Stimulated activated CD4-positive, alpha-beta T cell treated with anti-CD3 and anti-CD28 coated beads, Interleukin-15, amount 100 ng/mL, for 48 hours (primary cell): ENCODE measurements at places on chromosomes 5 and 9.

DNA sequence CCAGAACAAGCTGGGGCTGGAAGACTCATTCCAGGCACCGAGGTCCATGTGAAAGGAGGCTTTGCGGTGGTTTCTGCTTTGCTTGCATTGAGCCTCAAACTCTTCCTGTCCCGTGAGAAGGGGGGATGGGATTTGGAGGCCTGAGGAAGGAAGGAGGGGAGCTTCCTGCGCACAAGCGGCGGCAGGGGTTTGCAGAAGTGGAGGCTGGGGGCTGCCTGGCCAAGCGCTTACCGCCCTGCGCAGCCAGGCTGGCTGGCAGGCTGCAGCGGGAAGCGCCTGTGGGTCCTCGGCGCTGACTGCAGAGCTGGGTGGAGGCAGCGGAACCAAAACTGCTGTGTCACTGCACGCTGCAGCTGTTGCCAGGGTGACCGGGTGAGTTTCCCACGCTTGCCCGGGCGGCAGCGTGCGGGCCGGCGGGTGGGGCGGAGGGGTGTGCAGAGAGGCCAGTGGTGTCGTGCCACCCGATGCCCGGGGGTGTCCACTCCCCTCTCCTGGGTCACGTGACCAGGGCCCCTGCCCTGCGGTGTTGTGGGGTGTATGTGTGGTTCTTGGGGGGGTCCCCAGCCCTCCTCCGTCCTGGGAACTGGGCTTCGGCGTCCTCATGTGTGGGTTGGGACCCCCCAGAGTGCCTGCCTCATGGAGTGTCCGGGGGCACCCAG lies 81.0 kb downstream of the RXRA start:
- DNase-seq: peak; percentile 73

GRCh38 chr9:101571114-101571513 lies 23.7 kb downstream of the PPP3R2 start:
- no peak for DNase-seq

DNA sequence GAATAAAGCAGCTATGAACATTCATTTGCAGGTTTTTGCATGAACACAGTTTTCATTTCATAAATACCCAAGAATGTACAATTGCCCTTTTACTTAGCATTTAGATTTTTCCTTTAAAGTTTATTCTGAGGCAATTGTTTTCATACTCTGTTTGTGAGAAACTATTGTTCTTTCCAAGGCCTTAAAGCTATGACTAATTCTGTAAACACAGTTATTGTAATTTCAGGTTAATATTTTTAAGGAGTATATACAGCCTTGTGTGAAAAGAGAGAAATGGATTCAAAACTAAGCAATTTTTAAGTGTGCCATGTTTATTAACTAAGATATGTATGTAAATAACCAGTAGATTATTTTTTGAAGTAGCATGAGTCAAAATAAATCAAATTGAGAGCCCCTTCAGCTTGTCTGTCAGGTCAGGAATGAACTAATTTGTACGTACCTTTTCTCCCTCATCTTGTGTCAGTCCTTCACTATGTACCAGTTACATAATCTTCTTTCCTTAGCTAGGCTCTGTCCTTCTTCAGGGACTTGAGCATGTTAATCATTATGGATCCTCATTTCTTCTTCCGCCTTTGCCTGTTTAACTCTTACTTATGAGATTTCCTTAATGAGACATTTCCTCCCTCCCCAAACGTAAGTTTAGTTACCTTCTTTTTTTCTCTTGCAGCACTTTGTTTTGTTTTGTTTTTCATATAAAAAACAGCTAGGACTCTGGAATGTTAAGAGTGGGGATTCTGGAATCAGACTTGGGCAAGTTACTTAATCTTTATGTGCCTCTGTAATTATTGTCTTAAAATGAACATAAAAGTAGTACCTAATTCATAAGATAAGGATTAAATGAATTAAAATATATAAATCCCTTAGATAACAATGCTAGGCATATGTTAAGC lies 63.6 kb downstream of the NIPBL start:
- no peak for DNase-seq

- no peak for DNase-seq
These were observed 160.6 kb downstream of the GADD45G start for GRCh38 chr9:89765211-89765946.

DNA sequence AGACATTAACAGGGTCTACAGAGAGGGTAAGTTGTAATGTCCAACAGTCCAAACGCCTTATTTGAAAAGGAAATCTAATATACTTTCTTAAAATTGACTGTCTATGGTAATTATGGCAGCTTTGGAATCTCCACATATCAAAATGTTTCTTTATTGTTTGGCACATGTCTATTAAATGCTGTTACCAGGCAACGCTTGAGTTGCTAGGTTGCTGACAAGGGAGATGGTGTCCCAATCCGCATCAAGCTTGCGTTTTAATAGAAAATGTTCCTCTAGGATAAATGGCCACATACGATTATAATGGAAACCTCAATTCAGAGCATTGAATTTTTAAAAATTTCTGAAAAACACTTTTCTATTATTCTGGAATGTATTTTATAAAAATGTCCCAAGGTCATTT lies 9.2 kb downstream of the ANXA1 start:
- DNase-seq: no peak

GRCh38 chr9:133839822-133840329 lies 101.7 kb upstream of the SARDH start:
- no peak for DNase-seq

DNA sequence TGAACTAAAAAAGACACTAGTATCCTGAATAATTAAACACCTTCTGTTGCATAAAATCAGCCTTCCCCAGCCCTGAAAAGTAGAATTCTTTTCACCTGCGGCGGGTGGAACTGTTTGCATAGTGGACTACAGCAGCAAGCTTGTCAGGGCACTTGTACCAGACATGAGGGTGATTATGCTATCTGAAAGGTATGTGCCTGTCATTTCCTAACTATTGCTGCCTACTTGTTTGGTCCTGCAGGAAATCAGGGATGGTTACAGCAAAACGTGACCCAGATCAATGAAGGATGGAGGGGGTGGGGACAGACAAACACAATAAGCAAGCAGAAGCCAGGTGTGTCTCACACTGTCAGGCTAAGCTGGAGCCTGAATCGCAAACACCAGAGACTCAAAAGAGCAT lies 385.6 kb downstream of the MLLT3 start:
- no peak for DNase-seq

- DNase-seq: no peak
These were observed 738.6 kb upstream of the ZNF608 start for GRCh38 chr5:125484742-125485641.

GRCh38 chr9:113886933-113887332 lies 10.8 kb downstream of the ZNF618 start:
- DNase-seq: no peak

- no peak for DNase-seq
These were observed 74.5 kb upstream of the WWC1 start for GRCh38 chr5:168216989-168217388.

DNA sequence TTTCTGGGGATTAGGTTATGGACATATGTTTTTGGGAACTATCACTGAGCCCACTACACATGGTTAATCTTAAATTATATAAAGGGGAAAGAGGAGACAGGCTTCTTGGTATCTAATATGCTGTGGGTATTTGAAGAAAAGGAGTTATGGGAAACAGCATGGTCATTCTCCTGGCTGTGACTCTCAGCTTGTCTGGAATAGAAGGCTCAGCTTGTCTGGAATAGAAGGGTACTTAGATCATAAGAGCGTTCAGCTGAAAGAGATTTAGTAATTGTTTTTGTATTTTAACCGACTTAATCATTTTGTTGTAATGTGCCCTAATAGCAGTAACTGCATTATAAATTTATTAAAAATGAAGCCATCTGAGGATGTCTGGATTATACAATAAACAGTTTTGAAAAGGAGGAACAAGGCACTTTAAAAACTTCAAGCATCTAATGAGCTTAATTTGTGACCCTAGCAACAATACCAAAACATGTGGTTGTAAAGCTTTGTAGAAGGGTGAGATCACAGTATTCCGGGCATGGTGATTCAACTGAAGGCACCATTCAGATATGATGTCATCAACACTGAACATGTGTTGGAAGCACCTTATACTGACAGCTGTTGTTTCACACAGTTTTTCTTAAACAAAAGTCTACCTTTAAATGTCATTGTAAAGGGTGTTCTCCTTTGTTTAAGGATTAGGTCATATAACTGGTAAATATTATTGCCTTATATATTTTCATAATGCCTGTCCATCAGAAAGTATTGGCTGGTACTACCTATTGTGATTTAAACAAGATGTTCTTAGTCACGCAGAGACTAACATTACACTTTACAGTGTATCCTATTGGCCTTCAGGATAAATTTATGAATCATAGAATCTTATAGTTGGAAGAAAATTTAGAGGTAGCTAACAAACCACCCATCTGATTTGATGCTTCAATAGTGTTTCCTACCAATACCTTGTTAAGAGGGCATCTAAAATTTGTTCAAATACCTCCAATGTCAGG lies 2174.1 kb upstream of the WWC1 start:
- DNase-seq: no peak

- DNase-seq: no peak
These were observed 56.5 kb upstream of the NREP start for GRCh38 chr5:111813537-111813936.

DNA sequence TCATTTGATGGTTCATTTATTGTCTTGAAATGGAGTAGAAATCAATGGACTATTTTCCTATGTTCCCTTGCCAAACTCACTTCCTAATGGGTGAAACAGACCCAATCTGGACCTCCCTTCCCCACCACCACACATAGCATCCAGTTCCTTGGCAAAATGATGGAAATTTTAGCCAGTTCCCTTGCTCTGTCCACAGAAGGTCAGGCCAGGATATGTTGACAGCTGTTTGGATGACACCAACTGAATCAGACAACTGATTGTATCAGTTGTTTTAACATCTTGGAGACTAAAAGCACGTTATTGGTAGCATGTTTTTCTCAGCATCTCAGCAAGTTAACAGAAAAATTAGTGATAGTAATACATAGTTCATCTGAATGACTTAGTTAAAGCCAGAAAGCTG lies 534.8 kb downstream of the PSAT1 start:
- DNase-seq: no peak

- no peak for DNase-seq
These were observed 16.6 kb upstream of the SARDH start for GRCh38 chr9:133754688-133755227.

GRCh38 chr9:20683351-20684034 lies 566 bp upstream of the FOCAD start:
- peak; percentile 40 for DNase-seq

DNA sequence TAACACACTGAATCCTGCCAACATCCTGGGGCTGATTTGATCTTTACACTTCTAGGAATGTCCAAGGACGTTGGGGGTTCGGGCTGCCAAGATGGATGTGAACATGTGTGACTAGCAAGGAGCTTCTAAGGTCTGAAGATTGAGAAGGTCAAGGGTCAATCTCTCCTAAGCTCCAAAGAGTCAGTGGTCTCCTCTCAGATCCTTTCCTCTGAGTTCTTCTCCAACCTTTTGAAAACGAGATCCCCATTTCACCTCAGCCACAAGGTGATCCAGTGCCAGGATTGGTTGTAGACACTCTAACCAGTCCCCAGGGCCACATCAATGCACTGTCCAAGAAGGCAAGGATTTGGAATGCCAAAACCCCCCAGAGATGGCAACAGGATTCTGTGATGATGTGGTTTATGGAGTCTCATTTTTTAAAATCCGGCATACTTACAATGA lies 266.8 kb downstream of the NDUFS4 start:
- DNase-seq: no peak
